ENCODE measurements at places on chromosomes 7 and 10. TPM values are rescaled to one million over a fixed set of nuclear protein-coding genes. Genes with fewer than 3 reads are reported as not detected.

GRCh38 chr10:72688208-72688651, 3.7 kb upstream of the MCU start:
- no peak for DNase-seq

DNA sequence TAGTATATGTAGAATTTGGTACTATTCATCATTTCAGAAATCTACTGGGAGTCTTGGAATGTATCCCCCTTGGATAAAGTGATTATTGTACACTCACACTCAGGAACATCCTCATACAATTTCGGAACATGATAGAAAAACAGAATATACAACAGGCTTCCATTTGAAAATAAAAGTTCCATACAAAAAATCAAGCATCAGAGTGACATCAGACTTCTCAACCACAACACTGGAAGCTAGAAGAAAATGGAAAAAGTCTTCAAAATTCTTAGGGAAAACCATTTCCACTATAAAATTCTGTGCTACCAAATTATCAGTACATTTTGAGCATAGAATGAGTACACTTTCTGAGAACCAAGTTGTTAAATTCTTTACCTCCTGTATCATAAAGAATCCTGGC, 8.8 kb downstream of the LYZL1 start:
- no peak for DNase-seq

- DNase-seq = no peak
Observed at GRCh38 chr10:18501198-18501597, 150.2 kb downstream of the NSUN6 start.

GRCh38 chr7:140914083-140914482, 10.6 kb downstream of the BRAF start:
- DNase-seq = no peak

GRCh38 chr10:48941427-48942075, 1.9 kb upstream of the LRRC18 start:
- DNase-seq = no peak

- DNase-seq = no peak
Observed at GRCh38 chr10:67869996-67870395, 14.5 kb upstream of the SIRT1 start.

DNA sequence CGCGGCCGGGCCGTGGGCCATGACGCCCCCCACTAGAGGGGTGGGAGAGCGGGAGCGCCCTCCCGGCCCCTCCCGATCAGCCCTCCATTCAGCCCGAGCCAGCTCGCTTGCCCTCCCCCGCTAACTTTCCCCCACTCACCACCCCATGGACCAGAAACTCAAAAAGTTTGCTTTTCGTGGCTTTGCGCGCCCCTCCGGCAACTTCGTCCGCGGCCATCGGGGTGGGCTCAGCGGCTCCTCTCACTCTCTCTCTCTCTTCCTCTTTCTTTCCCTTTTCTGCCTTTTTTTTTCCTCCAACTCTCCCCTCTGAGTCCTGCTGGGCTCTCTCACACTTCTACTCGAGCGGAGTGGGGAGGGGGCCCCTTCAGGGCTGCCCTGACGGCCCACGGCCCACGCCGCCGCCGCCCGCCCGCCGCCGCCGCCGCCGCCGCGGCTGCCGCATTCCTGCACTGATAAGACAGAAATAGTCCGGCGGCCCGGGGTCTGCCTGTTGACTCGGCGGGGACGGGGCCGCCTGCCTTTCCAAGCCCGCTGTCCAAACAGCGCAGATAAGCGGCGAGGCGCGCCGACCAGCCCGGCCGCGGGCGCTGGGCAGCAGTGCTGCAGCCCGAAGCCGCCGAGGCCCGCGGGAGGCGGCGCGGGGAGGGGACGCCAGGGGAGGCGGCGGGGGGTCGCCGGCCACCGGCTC, at the start of gene SMARCD3:
TSS of gene SMARCD3 (minus strand) at position 349 of the 688 bp plus-strand sequence. CDS start at position 217, 132 bp downstream.
- DNase-seq = peak; percentile 87

GRCh38 chr10:6148251-6148701, 54.5 kb upstream of the PFKFB3 start:
- DNase-seq = no peak

DNA sequence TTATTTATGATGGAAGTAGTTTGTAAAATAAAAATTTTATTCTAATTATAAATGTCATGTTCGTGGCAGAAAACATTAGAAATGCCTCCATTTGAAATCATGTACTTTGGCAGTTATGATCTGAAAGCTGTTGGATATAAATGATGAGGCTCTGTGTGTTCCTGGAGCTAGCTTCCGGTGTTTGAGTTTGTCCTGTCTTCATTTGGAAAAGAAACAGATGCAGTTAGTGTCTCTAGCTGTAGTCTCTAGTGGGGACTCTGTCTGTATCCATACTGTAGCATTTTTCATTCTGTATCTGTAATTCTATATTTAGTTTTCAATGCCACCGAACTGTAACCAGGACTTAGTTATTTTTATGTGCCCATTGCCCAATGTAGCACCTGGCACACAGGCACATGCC, 197.0 kb upstream of the FZD1 start:
- no peak for DNase-seq

Gene ATRNL1
- 0.38 TPM for total RNA-seq

Gene PIK3CG
- total RNA-seq = 1.6 TPM

Gene MMD2
- not detected for total RNA-seq

Gene TMEM176B
- 33.4 TPM for total RNA-seq

Gene PDK4
- total RNA-seq = 374 TPM

Gene TLL2
- total RNA-seq = 8.7 TPM
